ENCODE measurements at places on chromosomes 4 and X.
A peak's percentile ranks its signal among the peaks of the same experiment; 100 is the strongest.

DNA sequence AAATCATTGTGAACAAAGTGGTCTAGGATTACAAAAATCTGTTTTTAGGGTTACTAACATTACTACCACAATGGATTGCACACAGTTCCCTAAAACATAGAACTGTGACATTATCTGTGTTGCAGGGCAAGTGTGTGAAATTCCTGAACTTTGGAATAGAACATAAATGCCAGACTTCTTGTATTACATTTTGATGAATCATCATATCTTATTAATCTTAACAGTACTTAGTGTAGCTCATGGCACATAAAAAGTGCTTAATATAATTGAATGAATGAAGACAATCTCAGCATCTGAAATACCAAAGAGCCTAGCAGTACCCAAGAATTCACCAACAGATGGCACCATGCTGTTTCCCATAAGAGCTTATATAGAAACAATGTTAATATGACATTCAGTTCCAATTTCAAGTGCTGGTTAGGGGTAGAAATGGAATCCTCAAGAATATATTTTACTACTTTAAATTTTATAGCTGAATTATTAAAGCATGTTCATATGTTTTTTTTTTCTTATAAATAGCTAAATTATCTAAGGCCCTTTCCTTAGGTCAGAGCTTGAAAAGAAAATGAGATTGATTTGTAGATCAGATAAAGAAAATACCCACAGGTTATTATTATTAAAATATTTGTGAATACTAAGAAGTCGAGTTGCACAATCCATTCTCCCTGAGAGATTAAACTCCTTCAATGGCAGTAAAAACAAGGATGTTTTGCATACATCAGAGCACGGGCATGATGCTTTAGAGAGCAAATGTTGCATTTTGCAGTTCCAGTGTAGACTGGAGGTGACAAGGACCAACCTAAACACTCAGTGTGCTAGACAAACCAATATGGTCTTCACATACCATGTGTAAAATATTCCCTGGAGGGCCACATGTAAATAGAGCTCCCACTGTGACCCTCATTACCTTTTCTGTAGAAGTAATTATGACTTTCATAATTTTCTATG lies 25.7 kb upstream of the SHISA3 start:
- DNase-seq: no peak

DNA sequence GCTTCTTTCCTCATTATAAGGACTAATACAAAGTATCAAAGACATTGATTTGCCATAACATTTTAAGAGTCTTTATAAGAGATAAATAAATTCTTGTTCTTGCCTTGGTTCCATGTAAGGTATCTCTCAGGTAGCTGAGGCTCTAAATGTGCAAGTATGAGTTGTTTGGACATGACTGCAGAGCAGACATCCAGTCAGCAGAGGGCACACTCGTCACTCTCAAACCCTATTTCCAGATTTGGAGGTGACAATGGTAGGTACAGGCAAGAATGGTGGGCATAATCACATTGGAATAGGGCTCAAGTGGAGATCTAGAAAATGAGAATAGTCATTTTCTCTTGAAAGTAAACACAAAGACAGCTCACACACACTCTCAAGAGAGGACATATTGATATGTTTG lies 133.3 kb upstream of the ZIC3 start:
- no peak for DNase-seq

DNA sequence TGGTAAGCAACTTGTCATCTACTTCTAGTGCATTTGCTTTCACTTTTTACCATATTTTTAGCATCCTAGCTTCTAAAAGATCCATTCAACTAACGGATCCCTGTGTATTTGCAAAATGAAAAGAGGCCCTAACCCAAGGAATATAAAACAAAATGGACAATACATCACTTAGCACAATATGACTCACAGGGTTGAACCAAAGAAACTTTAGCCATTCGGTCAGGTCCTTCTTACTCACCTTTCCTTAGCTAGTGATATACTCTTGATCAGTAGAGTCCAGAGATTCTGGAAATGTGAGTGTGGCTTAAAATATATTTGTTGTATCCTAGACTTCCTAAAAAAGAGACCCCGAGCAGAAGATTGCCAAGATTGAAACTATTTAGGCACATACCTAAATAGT lies 19.5 kb downstream of the TMPRSS11E start:
- no peak for DNase-seq

DNA sequence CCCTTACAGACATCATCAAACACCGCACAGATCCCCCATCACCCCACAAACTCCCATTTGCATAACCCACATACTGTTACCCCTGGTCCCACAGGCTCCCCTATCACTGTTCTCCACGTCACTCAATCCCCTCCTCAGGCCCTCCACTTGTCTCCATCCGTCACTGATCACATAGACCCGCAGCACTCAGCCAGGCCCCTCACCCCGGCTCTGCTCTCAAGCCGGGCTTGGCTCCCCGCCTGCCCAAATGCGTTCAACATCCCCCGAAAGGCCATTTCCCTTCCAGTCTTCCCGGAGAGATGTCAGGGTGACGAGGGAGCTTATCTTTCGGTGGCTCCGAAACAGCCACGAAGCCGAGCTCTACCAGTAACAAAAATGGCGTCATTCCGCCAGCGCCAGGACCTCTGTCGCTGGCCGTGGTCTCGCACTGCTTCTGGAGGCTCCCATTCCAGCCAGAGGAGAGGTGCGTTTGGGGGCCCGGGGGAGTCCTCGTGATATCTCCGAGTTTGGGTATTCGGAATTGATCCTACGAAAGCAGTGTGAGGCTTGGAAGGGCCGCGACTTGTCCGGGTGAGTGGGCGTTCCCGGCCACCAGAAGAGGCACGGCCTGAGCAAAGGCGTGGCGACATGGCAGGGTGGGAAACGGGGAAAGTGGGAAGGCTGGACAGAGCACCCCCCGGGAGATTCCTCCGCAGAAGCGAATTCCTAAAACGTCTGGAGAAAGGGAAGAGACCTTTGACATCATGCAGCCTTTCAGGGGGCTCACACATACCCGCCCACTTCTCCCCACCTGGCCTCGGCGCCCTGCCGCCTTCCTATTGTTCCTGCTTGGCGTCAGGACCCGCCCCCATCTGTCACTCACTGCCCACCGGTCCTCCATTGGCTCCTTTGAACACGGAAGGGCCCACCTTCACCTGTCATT lies at the start of gene ZNF630:
TSS of gene ZNF630 (minus strand) at position 577 of the 922 bp plus-strand sequence. CDS start 4,754 bp downstream, outside the sequence.
- DNase-seq: peak; percentile 77

DNA sequence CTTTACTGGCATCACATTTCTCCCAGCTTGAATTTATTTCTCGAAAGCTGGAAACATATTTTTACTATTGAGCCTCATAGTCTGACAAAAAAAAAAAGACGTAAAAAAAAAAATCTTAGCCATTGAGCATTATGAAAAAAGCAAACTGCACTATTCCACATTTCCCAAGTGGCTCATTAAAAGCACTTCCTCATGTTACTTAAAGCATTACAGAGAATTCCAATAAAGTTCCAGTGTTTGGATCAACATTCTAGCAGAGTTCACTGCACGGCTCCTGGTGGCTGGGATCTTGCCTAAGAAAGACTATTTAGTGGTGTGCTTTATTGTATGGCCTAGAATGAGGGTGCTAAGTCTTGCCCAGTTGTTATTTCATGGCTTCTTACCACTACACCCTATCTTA lies 476.2 kb downstream of the PPARGC1A start:
- no peak for DNase-seq

GRCh38 chr4:125975861-125976397 lies 661.2 kb downstream of the FAT4 start:
- DNase-seq: no peak

GRCh38 chr4:44425614-44426208 lies 22.9 kb downstream of the KCTD8 start:
- DNase-seq: no peak

GRCh38 chr4:2943364-2944090 lies 19.7 kb downstream of the NOP14 start:
- peak; percentile 50 for DNase-seq

DNA sequence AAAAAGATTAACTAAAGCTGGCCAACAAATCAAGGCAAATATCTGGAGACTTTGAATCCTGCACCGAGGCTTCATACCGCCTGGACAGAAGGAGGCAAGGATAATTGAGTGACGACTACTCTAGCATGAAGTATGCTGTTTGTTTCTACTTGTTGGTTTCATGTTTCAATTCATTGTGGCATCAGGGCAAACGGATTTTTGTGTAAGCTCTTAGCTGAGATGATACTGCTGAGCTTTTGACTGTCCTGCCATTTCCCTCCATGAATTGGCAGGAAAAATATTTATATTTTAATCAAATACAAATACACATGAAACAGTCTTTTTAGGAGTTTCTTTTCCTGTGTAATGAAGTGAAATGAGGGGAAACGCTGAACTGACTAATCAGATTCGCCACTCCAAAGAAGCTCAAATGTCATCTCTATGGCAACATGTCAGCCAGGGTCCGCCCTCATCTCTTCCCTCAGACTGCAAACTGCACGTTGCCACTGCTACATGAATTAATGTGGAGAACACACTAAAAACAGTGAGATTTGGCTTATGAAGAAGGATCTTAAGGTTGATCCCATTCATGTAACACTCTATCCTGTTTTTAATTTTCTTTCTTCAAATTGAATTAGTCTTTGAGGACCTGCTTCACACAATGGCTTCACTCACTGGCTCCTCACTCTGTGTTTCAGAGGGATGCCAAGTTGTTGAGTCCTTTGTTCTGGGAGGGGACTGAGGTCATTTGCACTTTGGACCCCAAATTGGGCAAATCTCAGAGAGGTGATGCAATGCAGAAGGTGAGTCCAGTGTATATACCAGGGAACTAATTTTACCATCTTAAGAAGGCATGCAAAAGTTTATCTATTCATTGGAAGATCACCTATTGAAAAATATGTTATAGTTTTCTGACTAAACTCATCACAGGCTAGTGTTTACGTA lies 149.6 kb upstream of the MID1 start:
- no peak for DNase-seq

DNA sequence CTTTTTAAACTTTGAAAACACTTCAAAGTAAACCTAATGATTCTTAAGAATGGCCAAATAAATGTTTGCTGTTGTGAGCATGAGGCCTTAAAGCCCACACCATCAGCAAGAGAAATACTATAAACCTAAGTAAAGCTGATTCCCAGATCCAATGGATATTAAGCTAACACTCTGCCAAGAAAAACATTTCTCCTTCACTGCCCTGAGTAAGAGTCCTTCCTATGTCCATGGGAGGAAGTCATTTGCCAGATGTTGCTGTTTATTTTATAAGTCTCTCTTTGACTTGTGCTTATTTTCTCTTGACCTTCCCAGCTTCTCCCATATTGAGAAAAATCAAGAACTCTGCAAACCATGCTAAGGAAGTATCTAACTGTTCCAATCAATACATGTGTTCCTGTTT lies 154.3 kb upstream of the EDNRA start:
- DNase-seq: no peak

DNA sequence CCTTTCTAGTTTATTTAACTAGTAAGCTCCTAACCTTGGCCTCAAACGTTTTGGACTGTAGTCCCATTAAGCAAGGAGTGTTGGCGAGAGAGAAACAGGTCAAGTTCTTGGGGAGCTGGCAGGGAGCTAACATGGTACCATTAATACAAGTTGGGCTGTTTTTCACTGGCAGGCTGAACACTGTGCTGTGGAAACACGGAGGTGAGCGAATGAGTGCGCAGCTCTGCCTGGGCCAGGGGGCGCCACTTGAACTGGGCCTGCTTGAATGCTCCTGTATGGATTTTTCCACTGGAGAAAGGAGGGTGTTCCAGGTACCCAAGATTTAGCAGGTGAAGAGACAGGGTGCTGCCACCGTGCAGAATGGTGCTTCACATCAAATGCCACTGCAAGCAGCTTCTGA lies 7.4 kb upstream of the SMS start:
- DNase-seq: no peak
